Tibial artery (tissue), 4 donors: ENCODE measurements at places on chromosomes 16 and 17.

DNA sequence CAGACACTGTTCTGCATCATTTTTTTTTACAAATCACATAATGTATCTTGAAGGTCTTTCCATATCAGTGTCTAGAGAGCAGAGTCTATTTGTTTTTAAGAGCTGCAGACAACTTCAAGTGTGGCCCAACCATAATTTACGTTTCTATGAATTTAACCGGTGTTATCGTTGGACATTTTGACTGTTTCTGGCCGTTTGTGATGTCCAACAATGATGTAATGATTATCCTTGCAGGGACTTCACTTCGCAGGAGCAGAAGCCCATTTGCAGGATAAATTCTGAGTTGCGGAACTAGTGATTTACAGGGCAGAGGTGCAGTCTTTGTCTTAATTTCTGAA, 26.9 kb upstream of the HLF start:
- H3K27me3 ChIP-seq: no peaks in the 10 kb centered on the region
- H3K4me1 ChIP-seq: no peaks in the 10 kb centered on the region
- H3K4me3 ChIP-seq: peak overlapping the region; percentile 65
- DNase-seq: no peak
- H3K36me3 ChIP-seq: no peaks in the 10 kb centered on the region
- H3K27ac ChIP-seq: peak overlapping the region; percentile 73

DNA sequence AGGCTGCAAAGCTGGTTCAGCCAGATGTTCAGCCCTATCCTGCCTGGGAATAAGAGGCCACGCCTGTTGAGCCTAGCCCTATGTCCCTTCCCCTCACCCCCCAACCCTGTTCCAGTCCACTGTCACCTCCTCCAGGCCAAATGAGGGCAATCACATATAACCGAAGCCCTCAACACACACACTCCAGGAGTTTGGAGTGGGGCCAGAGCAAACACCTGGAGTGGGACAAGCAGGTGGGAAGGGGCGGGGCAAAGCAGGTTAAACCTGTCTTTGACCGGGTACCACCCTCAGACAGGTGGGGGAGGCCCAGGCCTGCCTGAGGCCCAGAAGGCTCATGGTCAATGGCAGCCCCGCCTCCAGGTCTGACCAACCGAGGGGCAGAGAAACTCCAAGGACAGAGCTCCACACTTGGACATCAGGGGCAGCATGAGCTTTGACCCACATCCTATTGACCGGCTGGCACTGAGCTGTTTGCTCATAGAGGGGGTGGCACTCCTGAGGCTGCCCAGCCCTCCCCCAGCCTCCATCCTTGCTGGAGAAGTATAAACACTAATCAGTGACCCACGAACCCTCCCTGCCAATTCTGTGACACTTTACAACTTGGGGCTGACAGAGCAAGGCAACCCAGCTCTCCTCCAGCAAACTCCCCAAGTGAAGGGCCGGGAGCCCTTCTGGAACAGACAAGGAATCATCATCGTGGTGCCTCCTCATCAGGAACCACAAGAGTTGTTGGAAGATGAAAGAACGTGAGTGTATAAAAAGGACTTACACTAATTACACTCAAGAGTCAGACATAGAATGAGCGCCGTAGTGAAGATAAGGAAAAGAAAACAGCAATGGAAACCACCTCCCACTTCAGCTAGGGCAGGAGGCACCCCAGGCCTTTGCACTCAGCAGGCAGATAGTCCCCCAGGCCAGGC, 1.5 kb downstream of the ESRP2 start:
- H3K27me3 ChIP-seq: no peaks in the 10 kb centered on the region
- H3K36me3 ChIP-seq: no peaks in the 10 kb centered on the region

DNA sequence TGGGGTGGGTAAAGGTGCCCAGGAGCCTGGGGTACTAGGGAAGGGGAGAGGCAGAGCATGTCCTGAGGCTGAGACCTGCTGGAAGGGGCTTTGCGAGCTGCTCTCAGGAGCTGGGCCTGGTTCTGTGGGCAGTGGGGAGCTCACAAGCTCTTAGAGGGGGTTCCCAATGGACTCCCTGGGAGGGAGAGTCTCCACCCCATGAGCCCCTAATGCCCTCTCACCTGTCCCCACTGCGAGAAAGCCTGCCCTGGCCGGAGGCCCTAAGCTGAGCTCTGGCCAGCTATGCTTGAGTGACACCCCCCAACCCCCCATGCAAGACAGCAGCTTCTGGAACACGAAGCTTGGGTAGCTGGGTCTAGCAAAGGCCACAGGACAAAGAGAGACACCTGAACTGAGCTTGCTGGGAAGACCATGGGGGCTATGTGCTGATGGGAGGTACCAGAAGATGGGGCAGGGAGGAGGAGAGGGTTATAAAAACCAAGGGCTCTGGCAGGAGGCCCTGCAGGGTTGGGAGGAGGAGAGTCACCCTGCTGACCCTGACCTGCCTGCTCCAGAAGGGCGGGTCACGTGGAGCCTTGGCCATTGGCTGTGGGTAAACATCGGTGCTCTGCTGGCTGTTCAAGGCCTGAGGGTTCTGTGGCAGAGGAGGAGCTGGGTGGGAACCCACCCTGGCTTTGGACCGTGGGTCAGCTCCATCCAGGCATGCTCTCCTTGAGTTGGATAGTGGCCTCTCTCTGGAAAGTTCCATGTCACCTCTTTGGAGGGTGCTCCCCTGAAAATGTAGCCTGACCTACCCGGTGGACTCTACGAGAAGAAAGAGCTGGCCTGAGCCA, 106.7 kb downstream of the RAB11FIP4 start:
- H3K27ac ChIP-seq: no peak overlapping the region
- no peaks in the 10 kb centered on the region for H3K27me3 ChIP-seq
- no peak for DNase-seq
- H3K4me3 ChIP-seq: no peak overlapping the region

- no peak for DNase-seq
- peaks cover 13% of the 10 kb centered on the region for H3K4me1 ChIP-seq
- H3K27me3 ChIP-seq: peaks cover 27% of the 10 kb centered on the region
- peaks cover 5% of the 10 kb centered on the region for H3K36me3 ChIP-seq
- H3K4me3 ChIP-seq: no peak overlapping the region
Measured at GRCh38 chr16:90048347-90048722, 28.8 kb downstream of the PRDM7 start.

GRCh38 chr17:31488264-31488981, 96.9 kb downstream of the RAB11FIP4 start:
- H3K27ac ChIP-seq: no peak overlapping the region
- H3K27me3 ChIP-seq: no peaks in the 10 kb centered on the region
- H3K4me1 ChIP-seq: peaks cover 21% of the 10 kb centered on the region

- H3K27me3 ChIP-seq: no peaks in the 10 kb centered on the region
- peak within 1 kb of the TSS; percentile 85 for H3K4me3 ChIP-seq
- H3K27ac ChIP-seq: peak within 1 kb of the TSS; percentile 96
- peak; percentile 84 for DNase-seq
Measured at GRCh38 chr17:79023886-79024771, at the start of gene C1QTNF1. Gene C1QTNF1, plus strand, starts transcription at chr17:79024169. Its CDS starts 19,800 bp downstream, at chr17:79043969.

DNA sequence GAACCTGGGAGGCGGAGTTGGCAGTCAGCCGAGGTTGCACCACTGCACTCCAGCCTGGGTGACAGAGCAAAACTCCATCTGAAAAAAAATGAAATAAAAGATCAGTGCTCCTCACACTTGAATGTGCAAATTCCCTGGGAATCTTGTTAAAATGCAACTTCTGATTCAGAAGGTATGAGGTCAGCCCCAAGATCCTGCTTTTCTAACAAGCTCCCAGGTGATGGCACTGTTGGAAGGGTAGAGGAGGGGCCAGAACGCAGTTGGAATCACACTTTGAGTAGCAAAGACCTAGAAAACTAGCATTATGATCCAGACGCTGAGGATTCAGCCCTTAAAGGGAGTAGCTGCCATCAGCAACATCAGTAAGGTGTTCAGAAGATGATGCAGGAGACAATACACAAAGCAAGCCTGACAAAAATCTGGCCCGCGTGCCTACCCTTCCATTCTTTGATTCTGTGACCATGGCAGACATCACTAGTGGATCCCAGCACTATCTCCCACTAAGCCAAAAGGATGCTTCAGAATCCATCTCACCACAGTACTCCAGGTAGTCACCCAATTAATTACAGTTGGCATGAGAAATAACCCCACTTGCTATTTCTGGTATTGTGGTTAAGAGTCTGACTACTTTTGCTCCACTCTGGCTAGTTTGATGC, 33.1 kb upstream of the MEIOC start:
- no peak overlapping the region for H3K4me3 ChIP-seq
- DNase-seq: no peak
- no peaks in the 10 kb centered on the region for H3K27me3 ChIP-seq
- H3K36me3 ChIP-seq: no peaks in the 10 kb centered on the region
- H3K27ac ChIP-seq: no peak overlapping the region
- H3K4me1 ChIP-seq: no peaks in the 10 kb centered on the region

GRCh38 chr17:29123111-29123510, 57.1 kb downstream of the MYO18A start:
- peaks cover 50% of the 10 kb centered on the region for H3K36me3 ChIP-seq
- DNase-seq: no peak
- no peak overlapping the region for H3K4me3 ChIP-seq
- H3K27ac ChIP-seq: no peak overlapping the region
- peaks cover 4% of the 10 kb centered on the region for H3K4me1 ChIP-seq

GRCh38 chr16:57863434-57864160, 61.3 kb upstream of the KIFC3 start:
- DNase-seq: peak; percentile 65
- H3K4me3 ChIP-seq: no peak overlapping the region
- H3K36me3 ChIP-seq: no peaks in the 10 kb centered on the region
- H3K4me1 ChIP-seq: no peaks in the 10 kb centered on the region
- H3K27me3 ChIP-seq: peaks cover 12% of the 10 kb centered on the region

GRCh38 chr16:11448796-11449416, 103.6 kb downstream of the RMI2 start:
- H3K27me3 ChIP-seq: no peaks in the 10 kb centered on the region
- no peak for DNase-seq
- H3K4me3 ChIP-seq: no peak overlapping the region
- no peak overlapping the region for H3K27ac ChIP-seq
- H3K4me1 ChIP-seq: peaks cover 7% of the 10 kb centered on the region
- no peaks in the 10 kb centered on the region for H3K36me3 ChIP-seq

- no peak overlapping the region for H3K4me3 ChIP-seq
- DNase-seq: no peak
- H3K4me1 ChIP-seq: no peaks in the 10 kb centered on the region
- no peaks in the 10 kb centered on the region for H3K27me3 ChIP-seq
- no peaks in the 10 kb centered on the region for H3K36me3 ChIP-seq
Measured at GRCh38 chr16:35711435-35711834, 2252.0 kb downstream of the TP53TG3F start.

DNA sequence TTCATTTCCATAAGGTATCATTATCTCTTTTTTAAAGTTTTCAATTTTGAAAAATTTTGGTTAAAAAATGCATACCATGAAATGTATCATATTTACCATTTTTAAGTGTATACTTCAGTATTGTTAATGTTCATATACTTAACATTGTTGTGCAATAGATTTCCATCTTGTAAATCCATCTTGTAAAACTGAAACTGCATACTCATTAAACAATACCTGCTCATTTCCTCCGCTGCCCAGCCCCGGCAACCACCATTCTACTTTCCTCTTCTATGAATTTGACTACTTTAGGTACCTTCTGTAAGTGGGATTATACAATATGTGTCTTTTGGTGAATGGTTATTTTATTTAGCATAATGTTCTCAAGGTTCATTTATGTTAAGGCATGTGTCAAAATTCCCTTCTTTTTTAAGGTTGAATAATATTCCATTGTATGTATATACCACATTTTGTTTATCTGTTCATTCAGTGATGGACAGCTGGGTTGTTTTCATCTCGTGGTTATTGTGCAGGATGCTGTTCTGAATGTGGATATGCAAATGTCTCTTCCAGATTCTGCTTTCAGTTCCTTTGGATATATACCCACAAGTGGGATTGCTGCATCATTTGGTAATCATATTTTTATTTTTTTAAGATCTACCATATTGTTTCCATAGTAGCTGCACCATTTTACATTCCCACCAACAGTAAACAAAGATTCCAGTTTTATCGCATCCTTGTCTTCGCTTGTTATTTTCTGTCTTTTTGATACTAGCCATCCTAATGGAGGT, 6.7 kb downstream of the CCL2 start:
- peaks cover 5% of the 10 kb centered on the region for H3K4me1 ChIP-seq
- H3K4me3 ChIP-seq: no peak overlapping the region
- DNase-seq: no peak
- H3K36me3 ChIP-seq: no peaks in the 10 kb centered on the region
- H3K27me3 ChIP-seq: no peaks in the 10 kb centered on the region

DNA sequence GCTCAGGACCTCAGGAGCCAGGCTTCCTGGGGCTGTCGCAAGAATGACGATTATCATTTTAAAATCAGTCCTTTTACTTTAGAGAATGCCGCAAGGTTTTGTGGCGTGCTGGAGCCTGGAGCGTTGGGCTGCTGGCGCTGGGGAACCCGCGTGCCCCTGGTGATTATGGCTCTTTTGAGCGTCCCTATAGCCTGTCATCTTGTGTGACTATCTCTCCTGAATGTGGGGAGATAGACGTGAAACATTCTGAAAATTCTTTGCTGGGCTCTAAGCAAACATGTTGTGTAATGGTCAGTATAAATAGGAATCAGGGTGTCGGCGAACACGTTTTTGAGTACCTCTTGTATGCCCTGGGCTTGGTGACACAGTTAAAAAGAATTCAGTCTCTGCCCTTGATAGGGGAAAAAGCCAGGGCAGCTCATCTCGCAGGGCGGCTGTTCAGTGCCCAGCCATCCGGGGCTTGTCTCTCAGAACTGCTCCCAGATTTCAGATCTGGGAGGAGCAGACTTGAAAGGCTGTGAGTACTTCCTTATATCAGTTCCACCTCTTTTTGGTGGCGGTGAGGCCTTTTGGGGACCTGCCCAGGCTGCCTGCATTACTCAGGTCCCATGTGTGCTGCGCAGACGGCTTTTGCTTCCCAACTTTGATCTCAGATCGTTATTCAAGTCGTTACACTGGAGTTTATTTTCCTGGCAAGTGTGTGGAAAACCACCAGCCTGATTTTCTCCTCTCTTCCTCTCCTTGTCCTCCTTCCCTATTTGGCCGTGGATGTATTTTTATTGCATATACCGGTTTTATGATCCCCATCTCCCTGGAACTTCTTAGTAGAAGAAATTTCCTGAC, 973 bp downstream of the SLC7A6 start:
- H3K27ac ChIP-seq: peak overlapping the region; percentile 89
- no peaks in the 10 kb centered on the region for H3K4me1 ChIP-seq
- DNase-seq: peak; percentile 81
- H3K27me3 ChIP-seq: no peaks in the 10 kb centered on the region
- H3K4me3 ChIP-seq: peak overlapping the region; percentile 83

GRCh38 chr17:19249681-19250080, 12.5 kb downstream of the EPN2 start:
- no peak overlapping the region for H3K4me3 ChIP-seq
- H3K36me3 ChIP-seq: no peaks in the 10 kb centered on the region
- H3K27me3 ChIP-seq: no peaks in the 10 kb centered on the region
- DNase-seq: peak; percentile 75
- H3K27ac ChIP-seq: peak overlapping the region; percentile 63

- no peaks in the 10 kb centered on the region for H3K27me3 ChIP-seq
- H3K36me3 ChIP-seq: no peaks in the 10 kb centered on the region
- H3K27ac ChIP-seq: no peak overlapping the region
- DNase-seq: no peak
- H3K4me3 ChIP-seq: no peak overlapping the region
Measured at GRCh38 chr16:49248227-49248626, 33.4 kb downstream of the CBLN1 start.
